Caki2 (cell line): ENCODE measurements at places on chromosomes 4 and X. TPM values are rescaled to one million over a fixed set of nuclear protein-coding genes. Genes with fewer than 3 reads are reported as not detected.

Gene FGF2
- total RNA-seq = 26.6 and 27.7 TPM in 2 replicates

DNA sequence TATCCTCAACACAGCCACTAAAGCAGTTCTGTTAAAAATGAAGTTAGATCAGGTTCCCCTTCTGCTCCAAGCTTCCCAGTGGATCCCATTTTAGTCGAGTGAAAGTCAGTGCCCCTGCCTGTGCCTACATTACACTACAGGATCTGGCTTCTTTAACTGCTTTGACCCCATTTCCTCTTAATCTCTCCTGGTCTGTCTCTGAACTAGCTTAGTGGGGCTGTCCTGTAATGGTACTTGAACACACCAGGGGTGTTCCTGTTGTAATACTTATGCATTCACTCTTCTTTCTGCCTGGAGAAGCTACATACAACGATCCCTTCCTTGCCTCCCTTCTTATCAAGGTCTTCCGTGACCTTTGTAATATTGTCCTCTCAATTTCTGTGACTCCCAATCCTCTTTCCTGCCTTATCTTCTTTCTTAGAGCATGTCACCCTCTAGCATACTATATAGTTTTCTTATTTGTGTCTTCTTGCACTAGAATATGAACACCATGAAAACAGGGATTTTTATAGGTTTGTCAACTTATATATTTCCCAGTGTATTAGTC is 16.7 kb downstream of the ARSJ start:
- no peak for DNase-seq

Gene SLC10A4
- total RNA-seq = not detected in 2 replicates

Gene NSG1
- total RNA-seq = 3.0 and 3.8 TPM in 2 replicates

DNA sequence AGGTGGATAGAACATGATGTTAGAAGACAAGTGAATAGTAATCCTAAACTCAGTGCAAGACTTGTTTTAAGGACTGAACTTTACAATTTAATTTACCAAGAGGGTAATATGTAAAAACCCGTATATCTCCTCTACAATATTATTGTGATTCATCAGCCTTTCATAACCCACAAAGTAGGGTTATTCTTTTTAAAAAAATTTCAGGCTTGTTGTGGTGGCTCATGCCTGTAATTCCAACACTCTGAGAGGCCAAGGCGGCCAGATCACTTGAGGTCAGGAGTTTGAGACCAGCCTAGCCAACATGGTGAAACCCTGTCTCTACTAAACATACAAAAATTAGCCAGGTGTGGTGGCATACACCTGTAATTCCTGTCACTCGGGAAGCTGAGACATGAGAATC is 7.2 kb downstream of the IBSP start:
- DNase-seq = no peak

DNA sequence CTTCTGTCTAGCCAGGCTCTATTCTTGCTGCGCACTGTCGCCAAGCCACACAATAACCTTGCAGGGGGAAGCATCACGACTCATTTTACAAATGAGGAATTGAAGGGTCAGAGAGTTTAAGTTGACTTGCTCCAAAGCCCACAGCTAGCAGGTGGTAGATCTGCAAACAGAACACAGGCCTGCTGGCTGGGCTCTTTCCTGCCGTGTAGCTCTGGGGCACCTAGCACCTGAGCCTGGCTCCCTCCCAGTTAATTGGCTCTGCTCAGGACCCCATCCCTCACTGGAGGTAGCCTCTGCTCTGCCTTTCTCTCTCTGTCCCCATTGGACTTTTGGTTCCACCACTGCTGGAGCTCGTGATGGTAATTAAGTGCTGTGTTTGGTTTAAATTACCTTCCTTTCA is 98.5 kb downstream of the NSUN7 start:
- DNase-seq = no peak

GRCh38 chrX:118807151-118808017 is 16.2 kb upstream of the ZCCHC12 start:
- DNase-seq = peak; percentile 18

Gene BTC
- 0.61 and 4.5 TPM in 2 replicates for total RNA-seq

GRCh38 chr4:84862064-84862463 is 104.4 kb downstream of the WDFY3 start:
- no peak for DNase-seq

GRCh38 chr4:87405211-87405820 is 14.3 kb upstream of the HSD17B11 start:
- DNase-seq = no peak

Gene OTUD6A
- total RNA-seq = not detected in 2 replicates

Gene LDB2
- not detected in 2 replicates for total RNA-seq

- DNase-seq = no peak
Observed at GRCh38 chr4:178423366-178423765, 981.1 kb upstream of the AGA start.

DNA sequence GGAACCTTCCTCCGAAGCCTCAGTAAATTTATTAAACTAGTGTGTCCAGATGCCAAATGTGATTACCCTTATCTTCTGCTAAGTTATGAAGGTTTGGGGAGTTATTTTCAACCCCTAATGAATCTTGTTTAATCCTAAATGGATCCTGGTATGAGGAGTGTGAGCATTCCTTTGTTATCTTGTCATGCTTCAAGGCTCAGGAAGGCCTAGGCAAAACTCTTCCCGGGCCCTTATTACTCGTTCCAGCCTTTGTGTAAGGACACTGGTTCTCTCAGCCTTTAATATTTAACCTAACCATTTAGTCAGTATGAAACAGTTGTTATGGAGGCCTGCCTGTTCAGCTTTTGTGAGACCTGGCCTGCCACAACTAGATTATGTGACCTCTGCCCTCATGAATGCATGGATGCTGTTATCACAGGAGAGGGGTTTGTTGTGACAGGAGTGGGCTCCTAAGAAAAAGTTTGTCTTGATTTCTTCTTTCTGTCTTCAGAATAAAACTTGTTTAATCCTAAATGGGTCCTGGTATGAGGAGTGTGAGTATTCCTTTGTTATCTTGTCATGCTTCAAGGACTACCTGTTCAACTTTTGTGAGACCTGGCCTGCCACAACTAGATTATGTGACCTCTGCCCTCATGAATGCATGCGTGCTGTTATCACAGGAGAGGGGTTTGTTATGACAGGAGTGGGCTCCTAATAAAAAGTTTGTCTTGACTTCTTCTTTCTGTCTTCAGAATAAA is 181.7 kb downstream of the SLC39A8 start:
- peak; percentile 47 for DNase-seq

- no peak for DNase-seq
Observed at GRCh38 chr4:148355442-148356123, 86.6 kb downstream of the NR3C2 start.

Gene NUDT6
- total RNA-seq = 27.6 and 37.7 TPM in 2 replicates

GRCh38 chrX:154307202-154307601 is 11.6 kb downstream of the TKTL1 start:
- DNase-seq = no peak

DNA sequence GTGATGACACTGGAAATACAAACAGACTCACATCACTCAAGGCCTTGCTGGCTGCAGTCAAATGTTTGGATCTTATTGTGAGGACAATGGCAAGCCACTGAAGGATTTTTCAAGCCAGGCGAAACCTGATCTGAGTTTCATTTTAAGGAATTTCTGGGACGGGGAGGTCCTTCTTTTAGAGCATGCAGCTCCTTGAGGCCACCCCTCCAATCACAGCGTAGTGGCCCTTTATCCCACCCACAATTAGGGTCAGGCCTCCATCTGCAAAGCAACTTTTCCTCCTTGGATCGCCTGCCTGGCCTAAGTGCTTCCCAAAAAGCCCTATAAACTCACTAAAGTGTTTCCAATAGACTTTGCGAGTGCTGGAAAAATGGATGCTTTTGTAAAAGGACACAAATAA is 115.5 kb downstream of the EFHC2 start:
- DNase-seq = no peak

DNA sequence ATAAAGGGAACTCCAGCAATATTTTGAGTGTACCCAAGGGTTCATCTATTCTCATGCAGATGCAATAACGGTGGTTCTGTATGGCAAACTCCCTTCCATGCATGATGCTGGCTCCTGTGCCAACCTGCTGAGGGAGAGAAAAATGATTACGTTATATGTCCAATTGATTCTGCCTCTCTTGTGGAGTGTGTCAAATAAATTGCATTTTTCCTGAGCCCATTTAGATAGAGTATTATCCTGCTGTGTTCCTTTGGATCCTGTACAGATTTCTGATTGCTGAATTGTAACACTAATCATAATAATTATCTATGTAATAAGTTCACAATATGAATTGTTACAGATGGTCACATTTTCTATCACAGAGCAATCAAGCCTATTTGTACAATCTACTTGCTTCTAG is 821.7 kb downstream of the C4orf33 start:
- DNase-seq = no peak

Gene PABPC5
- total RNA-seq = not detected in 2 replicates

Gene TGIF2LX
- not detected in 2 replicates for total RNA-seq

DNA sequence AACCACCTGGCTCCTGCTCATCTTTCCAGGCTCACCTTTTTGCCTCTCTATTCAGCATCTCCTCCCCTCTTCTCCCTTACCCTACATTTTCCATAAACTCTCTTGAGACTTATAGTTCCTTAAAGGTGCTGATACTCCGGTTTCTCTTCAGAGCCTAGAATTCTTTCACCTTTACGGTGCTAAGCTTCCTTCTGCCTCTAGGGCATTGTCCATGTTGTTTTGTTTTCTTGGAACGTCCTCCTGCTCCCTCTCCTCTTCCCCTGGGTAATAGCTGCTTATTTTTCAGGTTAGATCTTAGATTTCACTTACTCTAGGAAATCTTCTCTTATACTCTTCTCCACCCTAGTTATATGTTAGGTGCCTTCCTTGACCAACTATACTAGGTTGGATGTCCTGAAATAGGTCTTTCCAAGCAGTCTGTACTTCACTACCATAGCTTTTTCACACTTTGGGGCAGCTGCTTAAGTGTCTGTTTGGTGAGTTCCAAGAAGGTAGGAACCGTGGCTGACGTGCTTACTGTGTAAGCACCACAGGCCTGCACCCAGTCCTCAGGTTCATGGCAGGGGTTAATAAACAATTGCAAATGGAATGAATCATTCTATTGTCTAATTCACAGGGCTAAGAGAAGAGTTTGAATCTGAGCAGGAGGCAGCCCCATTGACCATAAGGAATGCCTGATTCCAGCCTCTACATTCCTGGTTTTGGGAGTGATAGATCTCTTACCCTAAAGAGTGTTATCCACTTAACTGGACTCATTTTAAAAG is 227.5 kb downstream of the MGST2 start:
- no peak for DNase-seq

DNA sequence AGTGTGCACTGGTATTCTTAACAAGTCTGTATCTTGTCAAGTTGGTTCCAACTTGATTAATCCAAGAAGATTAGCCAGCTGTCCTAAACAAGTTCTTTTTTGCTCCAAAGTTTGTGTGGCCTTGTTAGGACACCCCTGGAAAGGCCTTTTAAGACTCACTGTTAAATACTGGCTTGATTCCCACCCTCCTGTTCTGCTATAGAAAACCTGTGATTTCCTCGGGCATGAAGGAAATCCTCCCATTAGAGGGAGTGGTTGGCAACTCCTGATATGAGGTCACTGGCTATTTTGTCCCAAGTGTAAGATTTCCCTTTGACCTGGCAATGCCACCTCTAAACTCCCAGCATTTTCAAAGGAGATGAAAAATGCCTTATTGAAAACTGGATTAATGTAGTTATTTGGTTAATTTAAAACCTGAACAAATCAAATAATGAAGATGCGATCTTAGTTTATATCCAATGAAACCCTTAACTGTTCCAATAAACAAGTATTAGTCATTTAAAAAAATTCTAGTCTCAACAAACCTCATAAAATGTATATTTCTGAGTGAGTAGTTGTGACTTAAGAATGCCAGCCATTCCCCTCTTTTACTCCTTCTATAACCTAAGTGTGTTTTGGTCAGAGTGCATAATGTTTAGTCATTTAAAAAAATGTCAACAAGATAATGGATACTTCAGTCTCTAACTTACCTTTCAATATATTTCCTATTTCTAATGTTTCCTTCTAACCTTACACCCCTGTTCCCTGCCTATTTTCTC is 94.4 kb downstream of the NPNT start:
- no peak for DNase-seq

- no peak for DNase-seq
Observed at GRCh38 chr4:848803-849477, 23.0 kb upstream of the CPLX1 start.

Gene P2RY10
- total RNA-seq = not detected in 2 replicates

Gene SH3TC1
- total RNA-seq = 8.0 and 16.3 TPM in 2 replicates

Gene TCEAL6
- not detected in 2 replicates for total RNA-seq
